ENCODE measurements at places on chromosomes 7 and 10.
A peak's percentile ranks its signal among the peaks of the same experiment; 100 is the strongest.

DNA sequence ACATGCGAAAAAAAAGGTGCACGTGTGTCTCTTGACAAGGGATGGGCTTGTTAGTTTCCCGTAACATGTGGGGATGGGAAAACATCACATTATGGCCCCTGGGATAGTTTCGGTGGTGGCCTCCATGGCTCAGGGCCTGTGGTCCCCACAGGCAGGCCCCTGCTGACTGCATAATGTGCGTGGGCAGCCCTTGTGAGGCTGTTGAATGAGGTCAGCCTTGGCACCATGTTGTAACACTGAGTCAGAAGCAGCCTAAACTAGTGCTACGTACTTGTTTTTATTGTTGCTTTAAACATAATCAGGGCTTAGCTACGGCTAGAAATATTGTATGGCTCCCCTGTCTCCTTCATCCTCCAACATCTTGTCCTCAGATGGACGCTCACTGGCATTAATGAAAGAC, 80.6 kb downstream of the BEND7 start:
- DNase-seq: no peak

GRCh38 chr7:123782071-123782798, 33.4 kb upstream of the WASL start:
- DNase-seq: no peak

DNA sequence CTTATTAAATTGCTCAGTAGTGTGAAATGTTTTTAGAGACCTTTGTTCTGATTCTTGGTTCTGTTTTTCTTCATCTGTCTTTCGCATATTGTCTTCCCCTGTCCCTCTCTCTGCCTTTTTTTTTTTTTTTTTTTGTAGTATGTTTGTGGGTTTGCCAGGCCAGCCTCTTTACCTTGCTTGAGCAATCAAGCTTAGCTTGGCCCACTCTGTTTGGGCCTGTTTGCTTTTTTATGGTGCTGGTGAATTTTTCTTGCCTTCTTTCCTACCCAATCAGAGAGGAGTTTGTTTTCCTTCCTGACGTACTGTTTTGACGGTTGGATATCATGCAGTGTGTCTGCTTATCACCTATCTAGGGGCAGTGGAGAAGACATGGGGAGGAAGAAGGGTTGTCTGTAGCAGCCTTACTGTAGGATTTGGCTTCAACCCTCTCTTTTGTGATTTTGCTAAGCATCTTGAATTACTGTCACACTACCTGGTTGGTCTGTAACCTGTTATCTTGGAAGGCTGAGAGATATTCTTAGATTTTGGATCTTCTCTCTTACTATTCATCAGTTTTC, 64.0 kb downstream of the BBS9 start:
- DNase-seq: no peak

DNA sequence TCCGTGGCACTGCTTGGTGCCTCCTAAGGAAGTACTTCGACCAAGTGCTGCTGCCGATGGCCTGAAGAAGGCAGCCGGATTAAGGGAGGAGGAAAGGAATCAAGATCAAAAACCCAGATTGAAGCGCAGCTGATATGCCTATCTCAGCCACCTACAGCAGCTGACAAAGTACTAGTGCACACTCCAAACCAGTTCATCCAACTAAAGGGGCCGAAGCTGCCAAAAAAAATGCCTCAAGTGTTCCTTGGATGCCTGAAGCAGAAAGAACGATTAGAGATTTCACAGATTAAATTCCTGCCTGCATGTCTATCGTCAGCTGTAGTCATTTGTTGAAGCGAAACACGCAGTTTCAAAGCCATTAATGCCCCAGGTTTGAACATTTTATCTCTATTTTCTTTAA, 65.7 kb downstream of the TNRC18 start:
- no peak for DNase-seq

DNA sequence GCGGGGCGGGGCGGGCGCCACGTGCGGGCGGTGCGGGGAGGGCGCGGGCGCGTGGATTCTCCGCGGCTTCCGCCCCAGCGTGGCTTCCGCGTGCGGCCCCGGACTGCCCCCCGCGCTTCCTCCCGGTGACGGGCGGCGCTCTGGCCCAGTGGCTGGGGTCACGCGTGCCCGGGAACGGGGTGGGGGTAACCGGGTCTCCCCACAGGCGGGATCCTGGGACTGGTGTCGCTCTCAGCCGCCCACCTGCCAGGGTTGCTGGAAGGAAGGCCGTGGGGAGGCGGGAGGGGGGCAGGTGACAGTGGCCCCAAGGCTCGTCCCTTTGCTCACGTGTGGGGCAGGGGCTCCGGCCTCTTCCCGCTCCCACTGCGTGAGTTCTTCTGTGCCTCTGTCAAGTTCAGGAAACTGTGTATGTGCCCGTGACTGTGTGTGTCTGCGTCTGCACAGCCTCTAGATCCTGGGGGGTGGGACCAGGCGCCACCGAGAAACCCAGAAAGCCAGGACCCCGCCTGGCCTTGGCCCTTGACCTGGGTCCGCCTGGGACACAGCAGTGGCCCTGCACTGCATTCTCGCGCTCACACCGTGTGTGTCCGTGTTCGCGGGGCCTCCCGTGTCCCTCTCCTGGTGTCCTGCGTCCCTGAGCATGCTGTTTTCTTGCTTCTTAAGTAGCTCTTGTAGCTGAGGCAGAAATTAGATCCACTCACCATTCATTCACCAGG, 919 bp downstream of the MAFK start:
- no peak for DNase-seq

GRCh38 chr7:29158795-29159423, 12.6 kb upstream of the CPVL start:
- no peak for DNase-seq

- no peak for DNase-seq
Observed at GRCh38 chr10:71623098-71623985, 96.2 kb downstream of the C10orf105 start.

DNA sequence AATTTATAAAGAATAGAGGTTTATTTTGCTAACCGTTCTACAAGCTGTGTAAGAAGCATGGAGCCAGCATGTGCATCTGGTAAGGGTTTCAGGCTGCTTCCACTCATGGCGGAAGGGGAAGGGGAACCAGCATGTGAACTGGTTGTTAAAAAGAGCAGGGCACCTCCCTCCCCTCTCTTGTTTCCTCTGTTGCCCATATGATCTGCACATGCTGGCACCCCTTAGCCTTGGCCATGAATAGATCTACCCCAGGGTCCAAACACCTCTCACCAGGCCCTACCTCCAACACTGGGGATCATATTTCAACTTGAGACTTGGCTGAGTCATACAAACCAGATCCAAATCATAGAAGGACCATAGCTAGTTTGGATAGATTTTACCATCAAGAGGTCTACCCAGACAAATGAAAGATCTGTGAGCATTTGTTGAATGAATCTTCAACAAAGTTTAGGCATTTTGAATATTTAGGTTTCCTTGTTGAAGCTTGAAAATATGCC, 36.0 kb upstream of the NRP1 start:
- no peak for DNase-seq

DNA sequence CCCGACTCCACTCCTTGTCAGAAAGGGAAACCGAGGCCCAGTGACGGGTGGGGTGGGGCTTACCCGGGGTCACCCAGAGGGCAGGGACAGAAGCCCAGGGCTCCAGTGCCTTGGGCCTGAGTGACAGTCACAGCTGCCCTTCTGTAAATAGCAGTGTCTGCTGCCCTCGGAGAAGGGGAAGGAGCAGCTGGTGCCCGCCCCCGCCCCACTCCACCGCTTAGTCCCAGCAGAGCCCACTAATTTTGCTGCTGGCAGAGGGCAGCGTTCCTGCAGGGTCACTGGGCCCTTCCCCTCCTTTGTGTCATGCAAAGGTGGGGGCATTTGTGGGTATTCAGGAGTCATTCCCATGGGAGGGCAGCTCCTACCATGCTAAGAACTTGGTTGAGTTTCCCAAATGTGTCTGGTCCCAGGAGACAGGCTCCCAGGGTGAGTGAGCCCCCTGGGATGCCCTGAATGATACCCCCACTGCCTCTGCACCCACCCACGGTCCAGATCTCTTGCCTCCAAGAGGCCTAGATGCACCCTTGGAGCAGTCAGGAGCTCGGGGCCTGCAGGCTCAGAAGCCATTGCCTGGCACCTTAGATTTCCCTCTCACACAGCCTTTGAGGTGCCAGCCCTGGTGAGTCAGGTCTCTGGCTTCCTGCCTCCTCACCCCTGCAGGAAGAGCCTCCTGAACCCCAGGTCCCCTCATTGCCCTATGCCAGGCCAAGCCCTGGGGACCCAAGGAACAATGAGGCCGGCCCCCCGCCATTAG, 17.2 kb downstream of the SH2B2 start:
- DNase-seq: no peak

DNA sequence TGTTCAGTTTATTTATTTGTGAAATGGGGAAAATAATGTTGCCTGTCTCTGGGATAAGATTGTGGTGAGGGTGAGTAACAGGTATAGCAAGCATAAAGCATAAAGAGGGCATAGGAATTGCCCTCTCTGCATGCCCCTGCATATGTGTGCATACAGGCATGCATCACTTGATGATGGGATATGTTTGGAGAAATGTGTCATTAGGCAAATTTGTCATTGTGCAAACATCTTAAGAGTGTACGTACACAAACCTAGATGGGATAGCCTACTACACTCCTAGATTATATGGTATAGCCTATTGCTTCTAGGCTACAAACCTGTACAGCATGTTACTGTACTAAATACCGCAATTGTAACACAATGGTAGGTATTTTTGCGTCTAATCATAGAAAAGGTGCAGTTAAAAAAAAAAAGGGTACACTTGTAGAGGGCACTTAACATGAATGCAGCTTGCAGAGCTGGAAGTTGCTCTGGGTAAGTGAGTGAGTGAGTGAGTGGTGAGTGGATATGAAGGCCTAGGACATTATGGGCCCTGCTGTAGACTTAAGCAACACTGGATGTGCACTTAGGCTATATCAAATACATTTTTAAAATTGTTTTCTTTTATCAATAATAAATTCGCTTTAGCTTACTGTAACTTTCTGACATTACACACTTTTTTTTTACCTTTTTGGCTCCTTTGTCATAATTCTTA, 386.5 kb upstream of the ANKRD30A start:
- DNase-seq: no peak

- no peak for DNase-seq
Observed at GRCh38 chr7:157428554-157428945, 91.7 kb downstream of the DNAJB6 start.

GRCh38 chr7:14828053-14828452, 74.5 kb downstream of the DGKB start:
- DNase-seq: no peak

GRCh38 chr7:81415181-81415580, 354.7 kb downstream of the HGF start:
- no peak for DNase-seq

GRCh38 chr10:23742368-23742767, 303.5 kb downstream of the OTUD1 start:
- DNase-seq: no peak

- peak; percentile 86 for DNase-seq
Observed at GRCh38 chr7:111168182-111168581, 77.3 kb downstream of the LRRN3 start.

- no peak for DNase-seq
Observed at GRCh38 chr7:69871213-69871885, 273.1 kb downstream of the AUTS2 start.

DNA sequence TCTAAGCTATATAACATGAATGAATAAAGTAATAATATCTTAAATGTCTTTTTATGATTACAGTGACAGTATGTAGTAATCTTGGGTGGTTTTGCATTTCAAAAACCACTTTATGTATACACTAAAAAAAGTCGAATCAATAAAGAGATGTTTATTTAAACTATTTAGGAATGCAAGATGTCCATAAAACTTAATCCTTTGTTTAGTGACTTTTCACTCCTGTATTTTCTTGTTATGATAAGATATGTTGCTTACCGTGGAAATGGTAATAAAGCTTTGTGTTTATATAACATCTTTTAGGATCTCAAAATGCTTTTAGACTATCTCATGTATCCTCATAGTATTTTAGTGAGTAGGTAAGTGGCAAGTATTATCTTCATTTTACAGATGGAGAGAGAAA, 48.5 kb downstream of the SP4 start:
- DNase-seq: no peak

DNA sequence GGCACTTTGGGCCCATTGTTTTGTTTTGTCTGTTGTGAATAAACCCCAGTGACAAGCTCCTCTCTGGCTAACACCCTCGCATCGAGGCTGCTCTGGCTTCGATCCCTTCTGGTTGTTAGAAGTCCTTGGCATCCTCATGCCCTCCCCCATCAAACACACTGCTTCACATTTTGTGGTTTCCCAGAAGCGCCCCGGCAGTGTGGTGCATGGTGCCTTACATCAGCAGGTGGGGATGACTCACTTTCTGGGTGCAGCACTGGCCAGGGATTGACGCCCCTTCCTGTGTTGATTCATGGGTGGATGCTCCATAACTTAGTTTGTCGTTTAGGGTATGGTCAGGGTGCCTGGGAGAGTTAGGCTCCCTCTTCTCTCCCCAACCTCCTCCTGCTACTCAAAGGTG, 51.4 kb downstream of the PLPP4 start:
- no peak for DNase-seq

DNA sequence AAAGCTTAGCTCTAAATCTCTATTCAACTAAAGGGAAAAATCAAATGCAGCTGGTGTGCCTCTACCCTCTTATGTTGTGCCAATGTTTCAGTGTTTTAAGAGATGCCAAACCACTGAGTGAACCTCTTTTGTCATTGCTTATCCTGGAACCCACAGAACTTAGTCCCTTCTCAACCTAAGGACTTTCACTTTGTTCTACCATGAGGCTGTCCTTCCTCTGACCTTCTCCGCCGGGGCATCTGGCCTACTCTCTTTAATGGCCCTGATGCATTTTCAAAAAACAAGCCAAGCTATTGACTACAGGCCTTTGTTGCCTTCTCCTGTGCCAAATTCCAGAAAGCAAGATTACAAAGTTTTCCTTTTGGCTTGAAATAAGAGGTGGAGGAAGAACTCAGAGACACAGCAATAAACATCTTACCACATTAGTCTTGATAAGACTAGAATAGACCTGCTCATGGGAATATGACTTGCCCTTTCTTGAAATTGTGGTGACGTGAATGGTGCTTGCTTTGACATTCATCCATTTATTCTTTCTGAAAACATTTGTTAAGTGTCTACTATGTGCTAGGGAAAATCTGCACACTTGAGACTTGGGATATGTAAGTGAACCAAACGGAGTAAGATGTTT, 253.2 kb upstream of the SMIM30 start:
- no peak for DNase-seq

- DNase-seq: no peak
Observed at GRCh38 chr10:17712717-17713471, 39.1 kb upstream of the TMEM236 start.

DNA sequence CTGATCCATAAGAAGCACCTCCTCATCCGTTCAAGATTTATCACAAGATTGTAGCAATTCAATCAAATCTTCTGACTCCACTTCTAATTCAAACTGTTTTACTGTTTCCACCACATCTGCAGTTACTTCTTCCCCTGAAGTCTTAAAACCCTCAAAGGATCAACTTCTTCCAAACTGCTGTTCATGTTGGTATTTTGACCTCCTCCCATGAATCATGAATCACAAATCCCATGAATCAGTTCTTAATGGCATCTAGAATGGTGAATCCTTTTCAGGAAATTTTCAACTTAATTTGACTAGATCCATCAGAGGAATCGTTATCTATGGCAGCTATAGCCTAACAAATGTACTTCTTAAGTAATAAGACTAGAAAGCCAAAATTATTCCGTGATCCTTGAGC, 122.3 kb downstream of the IMMP2L start:
- DNase-seq: no peak

- no peak for DNase-seq
Observed at GRCh38 chr7:234708-235553, 42.6 kb downstream of the FAM20C start.
